ENCODE measurements at places on chromosomes 3 and 15. TPM values are rescaled to one million over a fixed set of nuclear protein-coding genes. Genes with fewer than 3 reads are reported as not detected.

The MYH15 gene
- 0.22 TPM for total RNA-seq

The SEC11A gene
- total RNA-seq: 80.0 TPM

The MGLL gene
- total RNA-seq: 67.0 TPM

The PLXNB1 gene
- total RNA-seq: 42.6 TPM

The ZNF620 gene
- total RNA-seq: 2.3 TPM

DNA sequence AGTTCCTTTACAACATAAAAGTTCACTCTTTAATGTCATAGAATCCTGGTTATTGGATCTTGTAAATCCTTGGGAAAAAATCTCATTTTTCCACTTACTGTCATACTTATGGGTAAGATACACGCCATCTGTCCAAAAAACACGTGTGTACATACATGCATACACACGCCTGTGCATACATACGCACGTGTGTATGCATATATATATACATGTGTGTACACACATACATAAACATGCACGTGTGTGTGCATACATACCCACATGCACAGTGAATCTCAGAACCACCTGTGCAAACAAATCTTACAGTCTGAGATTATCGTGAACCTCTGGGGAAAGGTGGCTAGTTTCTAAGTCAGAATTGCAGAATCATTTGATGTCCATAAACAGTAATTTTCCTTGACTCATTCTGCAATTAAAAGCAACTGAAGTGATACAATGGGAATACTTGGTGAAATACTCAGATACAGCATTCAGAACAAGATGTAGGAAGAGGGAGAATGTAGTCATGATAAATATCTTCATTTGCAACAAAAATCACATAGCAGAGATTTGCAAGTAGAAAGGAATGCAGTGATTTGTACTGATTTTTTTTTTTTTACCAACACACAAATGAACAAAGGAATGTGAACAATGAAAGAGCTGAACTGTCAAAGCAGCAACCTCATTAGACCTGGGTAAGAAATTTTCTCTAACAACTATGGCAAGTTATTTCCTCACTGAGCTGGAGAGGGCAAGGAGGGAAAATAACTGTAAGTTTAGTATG, 160.6 kb upstream of the POU1F1 start:
- no peak for DNase-seq

DNA sequence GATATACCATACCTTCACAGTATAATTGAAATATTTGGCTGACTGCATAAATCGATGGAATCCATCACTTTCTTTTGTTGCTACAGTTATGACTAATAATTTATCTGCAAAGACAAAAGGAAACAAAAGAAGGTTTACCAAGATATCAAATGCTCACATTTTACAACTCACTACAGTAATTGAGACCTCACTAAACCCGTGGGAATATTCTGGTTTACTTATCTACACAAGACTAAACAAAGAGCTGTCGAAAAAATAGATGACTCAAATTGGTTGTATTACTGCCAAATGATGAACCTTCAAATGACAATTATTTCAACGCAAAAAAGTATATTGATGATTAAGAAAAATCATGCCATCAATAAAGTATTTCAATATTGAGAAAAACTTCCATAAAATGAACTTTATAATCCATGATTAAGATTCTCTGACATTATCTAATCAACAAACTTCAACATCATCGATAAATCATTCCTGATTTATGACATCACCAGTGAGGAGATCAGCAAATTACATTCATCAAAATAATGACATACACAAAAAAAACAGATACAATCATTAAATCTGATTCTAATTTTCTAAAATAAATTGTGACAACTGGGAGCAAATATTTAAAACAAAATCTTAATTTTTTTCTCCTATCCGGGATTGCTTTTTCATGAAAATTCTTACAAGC, 36.7 kb downstream of the PLOD2 start:
- no peak for DNase-seq

DNA sequence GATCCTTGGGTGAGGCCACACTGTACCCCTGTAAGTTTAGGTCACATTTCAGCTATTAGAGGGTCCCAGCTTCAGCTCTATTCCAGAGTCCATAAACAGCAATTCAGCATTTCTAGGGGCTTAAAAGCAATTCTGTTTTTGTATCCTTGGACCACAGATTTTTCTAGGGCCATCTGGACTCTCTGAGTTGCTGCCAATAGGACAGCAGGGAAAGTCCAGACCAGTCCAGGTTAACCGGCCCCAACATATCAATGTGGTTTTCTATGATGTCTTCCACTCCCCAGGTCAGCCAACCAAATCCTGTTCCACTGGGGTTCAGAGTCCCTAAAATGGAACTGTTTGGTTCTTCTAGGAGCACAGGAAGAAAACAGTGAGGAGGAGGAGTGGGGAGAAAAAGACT, 40.0 kb downstream of the TYRO3 start:
- no peak for DNase-seq

GRCh38 chr3:133213937-133214336, 175.7 kb downstream of the TMEM108 start:
- peak; percentile 20 for DNase-seq

- DNase-seq: no peak
These were observed 9.4 kb downstream of the ATP13A4 start for GRCh38 chr3:193545304-193545703.

DNA sequence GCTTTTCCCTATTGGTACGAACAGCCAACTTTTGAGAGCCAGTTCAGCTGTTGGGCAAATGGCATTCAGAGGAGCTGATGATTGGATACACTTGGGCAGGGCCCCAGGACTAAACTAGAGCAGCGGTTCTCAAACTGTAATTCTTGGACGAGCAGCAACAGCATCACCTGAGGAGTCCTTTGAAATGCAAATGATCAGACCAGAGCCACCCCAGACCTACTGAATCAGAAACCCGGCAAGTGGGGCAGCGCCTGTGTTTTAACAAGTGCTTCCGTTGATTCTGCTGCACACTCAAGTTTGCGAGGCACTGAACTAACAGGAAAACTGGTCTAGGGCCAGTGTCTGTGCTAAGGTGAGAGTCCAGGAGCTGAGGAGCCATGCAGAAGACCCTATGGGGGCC, 239.7 kb downstream of the UACA start:
- no peak for DNase-seq

DNA sequence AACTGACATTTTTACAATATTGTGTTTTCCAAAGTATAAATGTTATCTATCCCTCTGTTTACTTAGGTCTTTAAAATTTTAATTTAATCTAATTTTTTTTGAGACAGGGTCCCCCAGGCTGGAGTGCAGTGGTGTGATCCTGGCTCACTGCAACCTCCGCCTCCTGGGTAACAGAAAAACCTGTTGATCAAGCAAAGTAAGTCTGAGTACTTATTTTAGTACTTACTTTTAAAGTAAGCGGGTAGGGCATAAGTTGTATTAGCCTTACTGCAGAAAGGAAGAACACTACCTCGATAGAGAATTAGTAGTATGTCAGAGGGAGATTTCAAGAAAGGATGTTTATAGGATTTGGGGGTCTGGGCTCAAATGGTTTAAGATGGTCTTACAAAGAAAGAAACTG, 11.9 kb upstream of the FEM1B start:
- no peak for DNase-seq

DNA sequence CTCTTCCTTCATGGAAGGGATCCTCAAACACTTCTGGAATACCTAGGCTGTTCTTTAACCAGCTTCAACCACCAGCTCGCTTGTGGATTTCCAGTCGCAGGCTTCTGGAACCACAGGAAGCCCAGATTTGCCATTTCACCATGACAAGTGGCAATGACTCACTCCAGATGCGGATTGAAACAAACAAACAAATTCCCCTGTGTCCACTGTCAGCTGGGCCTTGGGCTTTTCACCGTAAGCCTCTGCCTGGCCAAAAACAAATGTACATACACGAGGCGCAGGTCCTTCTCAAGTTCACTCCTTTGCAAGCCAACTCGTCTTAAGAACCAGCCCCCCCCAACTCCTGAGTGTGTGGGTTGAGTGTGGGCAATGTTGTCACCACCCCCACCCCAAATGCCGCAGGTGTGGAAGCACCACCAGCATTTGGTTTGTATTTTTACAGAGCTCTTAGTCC, 8.8 kb downstream of the BCL6 start:
- DNase-seq: no peak
